ENCODE measurements at places on chromosomes 2 and 18.

DNA sequence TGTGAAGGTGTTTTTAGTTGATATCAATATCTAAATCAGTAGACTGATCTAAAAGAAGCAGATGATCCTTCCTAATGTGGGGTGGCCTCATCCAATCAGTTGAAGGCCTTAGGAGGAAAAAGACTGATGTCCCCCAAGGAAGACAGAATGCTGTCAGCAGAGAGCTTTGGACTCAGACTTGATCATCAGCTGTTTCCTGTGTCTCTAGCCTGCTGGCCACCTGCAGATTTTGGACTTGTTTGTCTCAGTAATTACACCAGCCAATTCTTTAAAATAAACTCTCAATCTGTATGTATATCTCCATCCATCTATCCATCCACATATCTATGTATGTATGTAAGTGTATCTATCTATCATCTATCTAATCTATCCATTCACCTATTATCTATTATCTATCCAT, 301.3 kb downstream of the LPIN1 start:
- no peak for DNase-seq

DNA sequence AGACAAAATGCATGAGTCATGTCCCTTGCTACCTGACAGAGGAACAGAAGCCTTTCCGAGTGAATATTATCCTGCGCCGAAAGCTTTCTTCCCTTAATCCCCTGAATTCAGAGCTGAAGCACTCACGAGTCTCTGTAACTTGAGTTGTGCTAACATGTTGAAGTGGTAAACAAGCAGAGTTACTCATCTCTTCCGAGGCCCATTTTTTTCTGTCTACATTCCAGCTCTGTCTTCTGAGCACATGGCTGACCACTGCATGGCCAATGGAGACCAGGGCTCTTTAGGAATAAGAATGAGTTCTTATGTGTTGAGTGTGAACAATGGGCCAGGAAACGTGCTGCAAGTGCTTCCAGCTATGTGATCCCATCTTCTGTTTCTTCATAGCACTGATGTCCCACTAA, 73.1 kb upstream of the PID1 start:
- no peak for DNase-seq

DNA sequence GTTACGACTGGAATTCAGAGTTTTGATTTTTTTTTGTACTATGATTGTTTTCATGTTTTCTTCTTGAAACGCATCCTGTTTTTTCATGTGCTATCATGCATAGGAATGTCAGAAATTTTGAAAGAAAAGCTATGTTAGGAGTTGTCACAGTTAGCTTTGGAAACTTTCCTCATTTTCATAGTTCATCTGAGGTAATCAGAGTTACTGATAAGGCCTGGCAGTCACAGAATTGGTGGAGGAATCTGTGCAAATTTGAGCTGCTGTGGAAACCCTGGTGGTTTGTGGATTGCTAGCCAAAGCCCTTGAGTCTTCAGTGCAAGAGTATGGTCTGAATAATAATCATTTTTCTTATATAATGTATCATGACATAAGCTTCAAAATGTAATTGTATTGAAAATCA, 401.0 kb downstream of the CNTNAP5 start:
- DNase-seq: no peak

DNA sequence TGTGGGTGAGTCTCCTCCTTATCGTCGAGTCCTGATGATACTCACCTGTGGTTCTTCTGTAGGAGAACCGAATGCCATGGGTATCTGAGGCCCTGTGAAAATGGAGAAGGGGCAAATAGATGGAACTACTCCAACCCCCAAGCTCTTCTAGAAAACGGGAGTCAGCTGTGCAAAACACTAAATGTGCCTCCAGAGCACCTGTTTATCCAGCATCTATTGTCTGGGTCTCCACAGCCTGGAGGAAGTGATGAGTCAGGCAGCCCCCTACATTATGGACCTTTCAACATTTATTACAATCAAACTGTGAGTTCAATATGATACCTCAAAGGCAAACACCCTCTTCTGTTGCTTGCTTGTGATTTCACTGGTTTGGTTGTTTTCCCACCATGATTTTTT, 9.8 kb upstream of the LRRFIP1 start:
- no peak for DNase-seq

Data from hematopoietic multipotent progenitor cell treated with erythropoietin and hydrocortisone succinate and interleukin-3 and kit ligand, for 8 days (in vitro differentiated cells).